ENCODE measurements at places on chromosomes 4 and X.
A peak's percentile ranks its signal among the peaks of the same experiment; 100 is the strongest.

DNA sequence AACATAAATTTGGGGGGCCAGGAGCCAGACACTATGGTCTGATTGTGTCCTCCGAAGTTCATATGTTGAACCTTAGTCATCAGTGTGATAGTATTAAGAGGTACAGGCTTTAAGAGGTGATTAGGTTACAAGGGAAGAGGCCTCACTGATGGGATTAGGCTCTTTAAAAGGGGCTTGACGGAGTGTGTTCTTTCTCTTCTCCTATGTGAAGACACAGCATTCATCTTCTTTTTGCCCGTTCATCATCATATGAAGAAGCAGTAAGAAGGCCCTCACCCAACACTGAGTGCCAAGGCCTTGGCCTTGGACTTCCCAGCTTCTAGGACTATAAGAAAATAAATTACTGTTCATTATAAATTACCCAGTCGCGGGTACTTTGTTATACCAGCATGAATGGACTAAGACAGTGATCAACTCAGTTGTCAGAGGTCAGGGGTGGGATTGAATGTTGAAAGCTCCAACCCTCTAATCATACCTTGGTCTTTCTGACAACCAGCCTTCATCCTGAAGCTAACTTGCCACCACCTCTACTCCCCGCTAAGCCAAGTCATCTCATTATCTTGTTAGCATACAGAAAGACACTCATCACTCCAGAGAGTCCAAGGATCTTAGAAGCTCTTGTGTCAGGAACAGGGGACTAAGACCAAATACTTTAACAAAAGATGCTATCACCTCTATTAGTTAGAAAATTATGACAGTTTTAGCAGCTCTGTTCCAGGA is 543.4 kb upstream of the DIPK2B start:
- no peak for DNase-seq

- DNase-seq: no peak
These were observed 522.8 kb downstream of the GLUD2 start for GRCh38 chrX:121570072-121570841.

DNA sequence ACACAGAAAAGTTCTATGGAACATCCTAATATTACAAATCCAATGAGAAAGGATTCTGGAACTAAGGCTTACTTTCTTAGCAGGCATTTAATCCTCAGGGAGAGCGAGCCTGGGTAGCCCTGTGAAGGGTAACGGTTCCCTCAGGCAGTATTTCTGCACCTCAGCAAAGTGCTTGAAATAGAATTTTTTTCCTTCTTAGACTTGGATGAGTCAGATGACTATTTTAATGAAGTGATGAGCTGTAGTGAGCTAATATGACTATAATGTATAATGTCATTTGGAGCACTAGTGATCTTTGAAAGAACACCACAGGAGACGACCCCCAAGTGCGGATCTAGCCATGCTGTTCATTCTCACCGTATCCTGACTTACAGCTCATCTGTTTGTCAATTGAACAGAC is 493.0 kb upstream of the FAM241A start:
- DNase-seq: no peak

DNA sequence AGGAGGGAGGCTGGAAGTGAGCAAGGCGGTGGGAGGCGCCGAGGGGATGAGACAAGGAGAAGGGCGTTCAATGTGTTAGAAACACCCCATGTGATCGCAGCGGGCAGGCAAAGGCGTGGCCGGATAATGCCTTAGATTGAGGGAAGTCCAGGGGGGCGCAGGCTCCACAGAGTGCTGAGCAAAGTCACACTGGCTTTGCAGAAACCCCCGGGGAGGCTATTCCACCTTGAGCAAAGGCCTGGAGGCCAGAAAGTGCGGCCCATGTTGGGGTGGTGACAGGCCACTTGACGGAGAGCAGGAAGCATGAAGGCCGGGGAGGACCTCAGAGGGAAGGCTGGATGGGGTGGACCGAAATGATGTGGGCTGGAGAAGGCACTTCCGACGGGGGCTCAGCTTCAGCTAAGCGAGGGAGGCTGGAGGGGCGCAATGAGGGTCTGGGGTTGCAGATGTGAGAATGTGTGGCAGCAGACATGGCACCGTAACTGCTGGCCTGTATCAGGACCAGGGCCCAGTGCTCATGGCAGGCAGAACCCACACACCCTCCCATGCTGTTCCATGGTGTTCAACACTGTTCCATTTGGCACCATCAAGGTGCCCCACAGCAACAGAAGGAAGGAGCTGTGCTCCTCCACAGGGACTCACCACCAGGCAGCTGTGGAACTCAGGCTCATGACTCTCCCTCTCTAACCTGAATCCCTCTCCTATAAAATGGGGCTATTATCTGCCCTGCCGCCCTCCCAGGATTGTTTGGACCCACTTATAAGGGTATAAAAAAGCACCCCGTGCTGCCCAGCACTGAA is 50.3 kb downstream of the HMX1 start:
- DNase-seq: no peak

DNA sequence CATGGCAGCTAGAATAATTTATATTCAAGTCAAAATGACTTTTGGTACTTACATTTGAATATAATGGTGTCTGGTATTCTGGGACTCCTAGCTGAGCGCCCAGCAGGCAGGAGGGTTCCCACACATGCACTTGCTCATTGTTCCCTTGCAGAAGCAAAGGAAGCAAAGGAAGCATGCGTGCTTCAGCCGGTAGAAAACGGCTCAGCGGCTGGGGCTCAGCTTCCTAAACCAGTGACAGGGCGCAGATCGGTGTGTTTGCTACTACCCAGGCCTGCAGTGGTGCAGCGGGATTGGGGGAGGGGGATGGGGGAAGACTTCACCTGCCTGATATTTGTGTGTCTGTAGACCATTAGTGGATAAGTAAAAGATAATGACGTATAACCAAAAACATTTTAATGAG is 978.3 kb upstream of the TENM3 start:
- DNase-seq: no peak

DNA sequence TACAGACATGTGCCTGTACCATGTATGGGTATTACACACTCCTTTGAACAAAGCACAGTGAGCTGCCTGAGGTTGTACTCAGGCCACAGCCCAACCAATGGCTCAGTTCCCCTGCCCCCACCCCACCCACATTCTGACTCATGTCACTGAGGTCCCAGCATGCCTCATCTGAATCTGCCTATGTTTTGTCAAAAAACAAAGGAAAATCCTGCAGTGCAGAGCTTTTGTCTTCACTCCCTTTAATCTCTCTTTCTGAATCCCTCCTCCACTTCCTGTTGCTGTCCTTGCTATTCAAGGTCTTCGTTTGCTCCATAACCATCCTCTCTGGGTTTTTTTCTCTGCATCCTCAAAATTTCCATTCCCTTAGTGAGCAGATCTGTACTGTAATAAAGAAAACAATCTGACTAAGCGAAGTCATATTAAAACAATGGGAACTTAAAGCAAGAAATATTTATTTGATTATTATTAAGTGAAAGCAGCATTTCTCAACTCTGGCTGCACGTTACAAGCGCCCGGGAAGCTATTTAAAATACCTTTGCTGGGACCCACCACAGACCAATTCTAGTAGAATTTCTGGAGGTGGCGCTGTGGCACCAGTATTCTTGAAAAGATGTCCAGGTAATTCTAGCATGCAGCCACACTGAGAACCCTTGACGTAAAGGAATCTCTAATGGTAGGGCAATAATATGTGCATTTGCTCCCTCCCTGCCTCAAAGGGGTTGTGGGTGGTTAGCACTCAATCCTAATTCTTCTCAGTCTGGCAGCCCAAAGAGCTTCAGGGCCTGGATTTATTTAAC is 8.7 kb downstream of the GUCY2F start:
- peak; percentile 32 for DNase-seq

GRCh38 chr4:122673252-122673651 is 52.4 kb upstream of the IL21 start:
- no peak for DNase-seq

DNA sequence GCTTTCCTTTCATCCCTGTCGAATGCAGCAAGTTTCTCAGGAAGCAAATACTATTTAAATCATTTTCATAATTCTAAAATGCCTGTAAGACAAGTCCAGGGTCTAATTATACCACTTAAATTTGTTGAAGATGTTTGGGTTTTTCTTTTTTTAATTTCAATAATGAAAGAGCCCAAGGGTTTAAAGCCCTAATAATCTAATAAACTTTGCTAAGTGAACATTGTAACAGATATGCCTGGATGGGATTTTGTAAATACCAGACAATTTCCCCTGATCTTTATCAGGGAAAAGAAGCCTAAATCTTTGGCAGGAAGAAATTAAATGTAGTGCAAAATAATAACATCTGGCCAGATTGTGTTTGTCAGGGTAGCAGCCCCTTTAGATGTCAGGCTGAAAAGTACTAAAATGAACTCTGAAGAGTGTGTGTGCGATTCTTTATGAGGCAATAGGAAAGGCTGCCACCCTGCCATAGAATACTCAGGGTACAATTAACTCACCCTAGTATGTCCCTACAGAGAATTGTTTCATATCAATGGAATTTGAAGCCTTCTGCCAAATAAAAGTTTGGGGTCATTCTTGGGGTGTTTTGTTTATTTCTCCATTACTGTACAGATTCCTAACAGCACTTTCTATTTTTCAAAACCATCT is 45.6 kb downstream of the GPC3 start:
- no peak for DNase-seq

GRCh38 chr4:72312032-72312650 is 256.9 kb downstream of the ADAMTS3 start:
- no peak for DNase-seq

DNA sequence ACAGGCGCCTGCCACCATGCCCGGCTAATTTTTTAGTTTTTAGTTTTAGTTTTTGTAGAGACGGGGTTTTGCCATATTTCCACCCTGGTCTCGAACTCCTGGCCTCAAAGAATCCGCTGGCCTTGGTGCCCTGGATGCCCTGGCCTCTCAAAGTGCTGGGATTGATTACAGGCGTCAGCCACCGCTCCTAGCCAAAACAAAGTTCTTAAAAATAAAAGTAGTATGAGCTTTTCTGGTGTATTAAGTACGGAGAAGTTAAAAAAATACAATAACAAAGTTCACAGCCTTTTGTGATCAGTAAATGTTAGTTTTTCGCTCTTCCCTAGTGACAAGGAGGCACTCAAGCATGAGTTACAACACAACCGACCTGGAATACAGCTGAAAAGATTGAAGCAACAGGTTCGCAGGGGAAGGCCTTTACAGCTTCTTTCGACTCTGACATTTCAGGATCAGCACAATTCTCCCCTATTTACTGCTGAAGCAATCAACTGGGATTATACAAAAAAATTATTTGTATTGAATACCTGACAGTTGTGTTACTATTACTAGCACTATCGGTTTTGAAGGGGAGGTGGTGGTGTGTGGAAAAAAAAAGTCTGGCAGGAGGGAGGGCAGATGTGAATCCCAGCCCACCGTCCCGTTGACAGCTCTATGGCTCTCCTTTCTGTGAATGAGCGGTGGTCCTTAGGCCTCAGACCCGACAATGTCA is 893 bp upstream of the METAP1 start:
- DNase-seq: no peak

DNA sequence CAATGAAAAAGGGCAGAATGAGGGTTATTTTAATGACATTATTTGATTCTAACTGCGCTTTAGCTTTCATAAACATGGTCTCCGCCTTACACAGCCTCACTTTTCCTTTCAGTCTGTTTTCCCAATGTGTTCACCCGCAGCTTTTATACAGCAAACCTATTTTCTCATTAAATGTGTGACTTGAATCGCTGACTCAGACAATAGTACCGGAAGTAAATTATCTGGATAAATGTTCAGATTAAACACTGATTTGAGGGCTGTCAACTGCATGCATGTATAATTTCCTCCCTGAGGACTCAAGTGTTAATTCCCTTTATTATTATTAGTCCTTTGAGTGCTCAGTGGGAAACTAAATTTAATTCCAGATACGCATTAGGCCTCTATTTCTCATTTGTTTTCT is 117.3 kb downstream of the FAM133A start:
- DNase-seq: no peak

DNA sequence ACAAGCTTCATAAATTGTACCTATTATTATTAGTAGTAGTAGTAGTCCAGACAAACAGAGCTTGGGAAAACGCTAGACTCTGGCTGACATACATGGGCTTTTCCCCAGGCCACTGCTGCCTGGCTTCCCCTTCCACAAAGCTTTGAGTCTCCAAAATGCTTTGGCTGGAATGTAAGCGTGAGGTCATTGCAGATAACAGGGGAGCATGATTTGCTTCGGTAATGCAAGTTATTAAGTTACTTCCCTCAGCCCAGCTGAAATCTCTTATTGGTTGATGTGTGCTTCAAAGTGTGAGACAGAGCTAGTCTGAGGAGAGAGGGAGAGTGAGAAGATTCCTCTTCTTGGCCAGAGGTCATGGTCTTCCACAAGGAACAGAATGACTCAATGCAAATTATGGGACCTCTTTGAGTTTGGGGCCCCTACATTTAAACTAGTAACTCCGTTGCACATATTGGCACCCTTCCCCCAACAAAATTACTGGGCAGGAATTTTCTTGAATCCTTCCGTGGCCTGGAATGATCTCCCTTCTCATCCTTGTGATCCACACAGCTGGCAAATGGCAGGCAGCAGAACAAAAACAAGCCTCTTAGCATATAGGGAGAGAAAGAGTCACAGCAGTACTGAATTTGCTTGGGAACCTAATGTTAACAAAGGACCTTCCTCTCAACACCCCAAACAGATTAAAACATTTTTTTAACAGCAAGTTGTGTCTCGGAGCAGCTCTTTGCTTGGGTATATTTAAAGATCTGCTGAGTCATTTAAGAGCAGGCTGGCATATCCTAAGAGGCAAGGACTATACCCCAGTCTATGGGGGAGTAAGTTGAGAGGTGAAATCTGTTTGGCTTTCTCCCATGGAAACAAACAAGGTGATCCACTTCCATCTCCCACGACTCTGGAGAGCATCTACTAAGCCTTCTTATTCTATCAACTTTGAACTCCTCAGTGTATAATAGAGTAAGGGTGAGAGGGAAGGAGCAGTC is 19.9 kb downstream of the AR start:
- DNase-seq: no peak

DNA sequence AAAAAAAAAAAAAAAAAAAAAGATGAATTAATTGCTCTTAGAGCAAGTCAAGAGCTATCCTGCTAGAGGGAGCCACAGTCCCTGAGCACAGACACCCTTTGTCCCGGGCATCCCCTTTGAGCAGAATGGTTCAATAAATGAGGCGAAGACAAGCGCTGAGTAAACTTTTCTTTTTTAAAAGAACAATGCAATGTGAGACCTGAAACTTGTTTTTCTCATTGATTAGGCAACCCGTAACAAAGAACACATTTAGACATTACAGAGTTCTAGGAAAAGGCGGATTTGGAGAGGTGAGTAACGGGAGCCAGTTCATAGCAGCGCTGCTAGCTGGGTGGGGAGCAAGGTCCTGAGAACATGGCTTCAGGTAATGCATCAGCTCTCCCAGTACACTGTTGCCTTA is 46.1 kb downstream of the GRK4 start:
- no peak for DNase-seq

DNA sequence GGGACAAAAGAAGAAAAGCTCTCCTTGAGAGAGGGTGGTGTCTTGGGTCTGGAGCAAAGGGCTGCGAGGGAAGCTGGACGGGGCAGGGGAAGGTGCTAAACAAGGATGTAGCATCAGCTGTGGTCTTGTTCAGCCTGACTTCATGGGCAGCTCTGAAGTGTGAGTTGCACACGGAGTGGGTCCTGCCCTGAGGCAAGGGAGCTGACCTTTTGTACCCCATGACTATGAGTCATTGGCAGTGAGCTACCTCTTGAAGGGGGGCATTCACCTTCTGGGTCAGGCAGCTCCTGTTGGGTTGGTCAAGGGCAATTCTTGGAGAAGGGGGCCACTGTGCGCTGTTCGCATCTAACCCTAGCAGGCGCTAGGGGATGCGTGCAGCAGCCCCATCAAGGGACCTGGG is 151.8 kb downstream of the SMIM20 start:
- no peak for DNase-seq
